Right ventricle myocardium inferior (tissue), 1 donor: ENCODE measurements at places on chromosomes 2 and 18. TPM values are rescaled to one million over a fixed set of nuclear protein-coding genes. Genes with fewer than 3 reads are reported as not detected.

DNA sequence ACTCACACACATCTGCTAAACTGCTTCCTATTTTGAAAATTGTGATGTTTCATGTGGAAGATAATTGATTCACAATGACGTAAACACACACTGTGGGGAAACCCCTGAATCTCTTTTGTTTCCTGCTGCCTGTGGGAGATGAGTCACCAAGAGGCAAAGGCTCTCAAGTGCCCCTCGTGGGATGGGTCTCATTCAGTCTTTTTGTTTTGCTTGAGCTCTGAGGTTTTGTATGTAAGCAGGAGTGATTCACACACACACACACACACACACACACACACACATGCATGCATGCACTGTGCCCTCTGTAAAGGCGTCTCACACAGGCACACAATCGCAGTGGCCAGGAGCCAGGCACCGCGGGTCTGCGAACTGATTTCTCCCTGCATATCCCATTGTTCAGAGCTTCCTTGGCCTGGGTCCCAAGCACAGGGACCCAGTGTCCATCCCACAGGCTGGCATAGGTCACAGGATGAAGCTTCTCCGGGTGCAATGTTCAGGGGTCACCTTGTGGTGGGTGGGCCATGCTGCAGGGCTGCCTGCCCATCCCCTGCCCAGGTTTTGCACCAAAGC lies 12.1 kb upstream of the ARHGEF4 start:
- no peak for DNase-seq

DNA sequence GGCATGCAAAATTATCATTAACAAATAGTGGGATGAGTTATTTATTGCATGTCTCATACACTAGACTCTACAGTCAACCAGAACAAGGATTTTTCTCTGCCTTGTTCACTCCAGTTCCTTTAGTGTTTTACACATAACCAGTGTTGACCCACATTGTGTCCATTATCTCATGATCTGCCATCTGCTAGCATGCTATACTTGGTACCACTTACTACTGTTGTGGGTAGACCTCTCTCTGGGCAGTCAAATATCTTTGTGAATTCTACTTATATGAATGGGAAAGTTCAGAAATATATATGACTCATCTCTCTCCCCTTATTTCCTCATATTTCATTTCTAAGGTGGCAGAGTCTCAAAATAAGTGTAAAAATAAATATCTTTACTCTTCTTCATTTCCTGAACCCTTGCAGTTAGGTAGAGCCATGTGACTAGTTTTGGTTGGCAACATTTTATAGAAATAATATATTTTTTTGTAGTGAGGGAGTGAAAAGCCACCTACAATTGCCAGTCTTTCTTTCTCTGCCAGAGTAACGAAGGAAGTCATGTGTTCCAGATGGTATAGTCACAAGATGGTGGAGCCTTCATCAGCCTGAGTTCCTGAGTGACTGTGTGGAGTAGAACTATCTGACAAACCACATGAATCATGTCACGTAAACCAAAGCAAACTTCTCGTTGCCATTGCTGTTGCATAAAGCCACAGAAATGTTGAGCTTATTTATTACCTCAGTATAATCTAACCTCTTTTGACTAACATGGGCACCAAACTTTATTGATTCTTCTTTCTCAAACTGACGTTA lies 704.0 kb downstream of the RNF144A start:
- no peak for DNase-seq

GRCh38 chr2:177174486-177174885 lies 38.1 kb upstream of the HNRNPA3 start:
- no peak for DNase-seq

GRCh38 chr18:57009844-57010243 lies 137.0 kb upstream of the BOD1L2 start:
- DNase-seq: no peak

GRCh38 chr2:18771212-18771611 lies 181.8 kb upstream of the NT5C1B start:
- no peak for DNase-seq

DNA sequence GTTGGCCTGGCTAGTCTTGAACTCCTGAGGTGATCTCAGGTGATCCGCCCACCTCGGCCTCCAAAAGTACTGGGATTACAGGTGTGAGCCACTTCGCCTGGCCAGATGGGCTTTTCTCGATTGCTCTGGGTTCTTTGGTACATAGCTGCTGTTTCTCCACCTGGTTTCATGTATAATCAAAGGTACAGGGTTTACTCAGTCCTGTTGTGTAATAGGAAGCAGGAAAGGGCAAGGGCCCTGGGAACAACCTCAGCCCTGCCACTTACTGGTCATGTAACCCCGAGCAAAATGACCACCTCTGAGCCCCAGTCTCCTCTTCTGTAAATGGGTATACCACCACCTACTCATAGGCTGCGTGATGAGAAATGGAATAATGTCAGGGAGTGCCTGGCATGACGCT lies 34.0 kb downstream of the RMC1 start:
- no peak for DNase-seq

DNA sequence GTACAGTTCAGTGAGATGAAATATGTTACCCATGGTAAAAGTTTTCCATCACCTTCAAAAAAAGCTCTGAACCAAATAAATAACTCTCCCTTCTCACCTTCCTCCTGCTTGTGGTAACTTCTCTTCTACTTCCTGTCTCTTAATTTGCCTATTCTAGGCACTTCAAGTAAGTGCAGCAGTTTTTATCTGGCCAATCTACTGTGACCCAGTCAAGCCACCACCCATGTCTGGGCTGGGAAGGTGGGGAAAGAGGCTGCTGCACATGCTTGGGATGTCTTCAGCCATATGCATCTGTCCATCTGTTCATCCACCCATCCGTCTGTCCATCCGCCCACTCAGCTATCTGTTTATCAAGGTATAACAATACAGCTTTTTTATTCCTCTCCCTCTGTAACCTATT lies 31.6 kb downstream of the ZNF532 start:
- DNase-seq: no peak

GRCh38 chr2:128577141-128577930 lies 258.7 kb upstream of the HS6ST1 start:
- no peak for DNase-seq

DNA sequence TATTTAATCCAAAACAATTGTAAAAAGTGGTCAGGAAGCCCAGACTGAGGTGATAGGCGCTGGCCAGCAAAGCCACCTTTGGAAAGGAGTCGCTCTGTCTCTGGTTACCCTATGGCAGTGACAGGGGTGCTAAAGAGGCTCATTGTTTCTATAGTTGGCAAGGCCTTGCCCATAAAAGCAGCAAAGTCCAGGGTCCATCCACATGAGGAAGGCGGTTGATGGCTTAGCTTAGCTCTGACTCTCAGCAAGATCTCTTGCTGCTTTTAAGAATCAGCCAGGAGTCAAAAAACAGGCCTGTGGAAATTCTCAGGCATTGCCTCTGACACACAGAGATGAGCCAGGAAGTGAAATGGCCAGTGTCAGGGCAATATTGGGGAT lies 57.8 kb upstream of the CYP26B1 start:
- DNase-seq: no peak

- no peak for DNase-seq
Observed at GRCh38 chr2:145108361-145108778, 588.5 kb upstream of the ZEB2 start.

DNA sequence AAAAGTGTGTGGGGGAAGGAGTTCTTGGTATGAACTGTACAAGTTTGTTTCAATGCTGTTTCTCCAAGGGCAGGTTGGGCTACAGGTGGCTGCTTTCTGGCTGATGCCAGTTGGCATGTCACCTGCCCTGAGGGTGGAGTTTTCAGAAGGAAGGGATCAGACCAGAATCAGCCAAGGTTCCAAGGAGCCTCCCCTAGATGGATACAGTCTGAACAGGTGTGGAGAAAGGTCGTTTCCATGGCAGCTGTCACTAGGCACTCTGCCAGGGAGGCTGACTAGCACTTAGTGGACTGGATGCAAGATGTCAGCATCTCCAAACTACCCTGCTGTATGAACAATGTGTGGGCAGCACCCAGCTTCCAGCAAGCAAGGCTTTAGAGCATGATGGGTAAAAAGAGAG lies 444.4 kb upstream of the HNRNPA3 start:
- DNase-seq: no peak

GRCh38 chr2:115939902-115940301 lies 1497.5 kb downstream of the DPP10 start:
- DNase-seq: no peak

DNA sequence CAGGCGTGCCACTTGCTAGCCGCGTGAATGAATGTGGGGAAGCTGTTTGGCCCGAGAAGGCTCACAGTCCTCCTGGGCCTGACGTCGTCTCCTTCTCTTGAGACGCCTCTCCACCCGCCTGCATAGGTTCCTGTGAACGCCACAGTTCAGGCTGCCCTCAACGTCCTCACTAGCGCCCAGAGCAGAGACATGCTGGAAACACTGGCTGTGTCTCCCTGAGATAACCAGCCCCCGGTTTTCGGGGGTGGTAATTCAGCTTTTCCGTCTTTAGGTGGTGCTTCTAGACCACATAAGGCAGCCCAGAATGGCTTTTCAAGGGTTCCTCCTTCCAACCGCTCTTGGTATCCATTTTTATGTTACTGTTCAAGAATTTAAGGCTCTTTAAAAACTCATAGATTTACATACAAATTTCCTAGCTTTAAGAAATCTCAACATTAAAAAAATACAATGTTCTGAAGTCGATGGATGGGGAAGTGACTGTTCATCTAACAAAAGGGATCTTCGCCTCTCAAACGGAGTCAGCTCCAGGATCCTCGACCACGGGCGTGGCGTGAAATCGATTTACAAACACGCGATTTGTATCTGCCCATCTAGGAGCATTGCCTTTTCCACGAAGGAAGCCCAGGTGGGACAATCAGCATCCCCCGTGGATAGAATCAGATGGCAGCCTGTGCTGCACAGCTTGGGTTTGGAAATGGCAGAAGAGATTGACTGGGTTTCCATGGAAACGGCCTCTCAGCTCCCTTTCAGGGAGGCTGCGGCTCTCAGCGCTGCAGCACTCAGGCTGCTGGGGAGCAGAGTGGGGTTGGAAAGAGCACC lies 110.6 kb upstream of the PXDN start:
- DNase-seq: no peak

DNA sequence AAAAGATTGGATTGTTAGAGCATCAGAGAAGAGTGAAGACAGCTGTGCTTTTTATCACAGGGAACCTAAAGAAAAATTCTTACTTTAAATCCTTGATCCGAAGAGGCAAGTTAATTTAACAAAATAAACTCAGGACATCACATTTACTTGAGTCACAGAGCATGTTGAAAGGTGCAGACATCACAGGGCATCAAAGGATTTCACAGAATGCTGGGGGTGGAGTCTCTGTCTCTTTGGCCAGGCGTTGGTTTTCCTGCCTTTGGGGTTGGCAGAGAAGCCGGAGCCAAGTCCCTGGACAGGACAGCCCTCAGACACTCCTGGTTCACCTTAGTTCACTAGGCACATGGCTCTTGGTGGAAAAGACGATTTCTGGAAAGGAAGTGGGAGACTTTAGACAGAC lies 56.3 kb downstream of the SH3RF3 start:
- no peak for DNase-seq

GRCh38 chr2:227462462-227462951 lies 9.4 kb upstream of the AGFG1 start:
- no peak for DNase-seq

- DNase-seq: no peak
Observed at GRCh38 chr2:72134997-72135800, 12.5 kb downstream of the CYP26B1 start.

The IL1RL1 gene
- 1.7 TPM for total RNA-seq

The PDE11A gene
- 4.4 TPM for total RNA-seq

The REG1B gene
- not detected for total RNA-seq

The ALK gene
- total RNA-seq: 0.08 TPM

The NEB gene
- 0.87 TPM for total RNA-seq

The CCDC102B gene
- 3.9 TPM for total RNA-seq
